ENCODE measurements at places on chromosomes 3 and 15.

DNA sequence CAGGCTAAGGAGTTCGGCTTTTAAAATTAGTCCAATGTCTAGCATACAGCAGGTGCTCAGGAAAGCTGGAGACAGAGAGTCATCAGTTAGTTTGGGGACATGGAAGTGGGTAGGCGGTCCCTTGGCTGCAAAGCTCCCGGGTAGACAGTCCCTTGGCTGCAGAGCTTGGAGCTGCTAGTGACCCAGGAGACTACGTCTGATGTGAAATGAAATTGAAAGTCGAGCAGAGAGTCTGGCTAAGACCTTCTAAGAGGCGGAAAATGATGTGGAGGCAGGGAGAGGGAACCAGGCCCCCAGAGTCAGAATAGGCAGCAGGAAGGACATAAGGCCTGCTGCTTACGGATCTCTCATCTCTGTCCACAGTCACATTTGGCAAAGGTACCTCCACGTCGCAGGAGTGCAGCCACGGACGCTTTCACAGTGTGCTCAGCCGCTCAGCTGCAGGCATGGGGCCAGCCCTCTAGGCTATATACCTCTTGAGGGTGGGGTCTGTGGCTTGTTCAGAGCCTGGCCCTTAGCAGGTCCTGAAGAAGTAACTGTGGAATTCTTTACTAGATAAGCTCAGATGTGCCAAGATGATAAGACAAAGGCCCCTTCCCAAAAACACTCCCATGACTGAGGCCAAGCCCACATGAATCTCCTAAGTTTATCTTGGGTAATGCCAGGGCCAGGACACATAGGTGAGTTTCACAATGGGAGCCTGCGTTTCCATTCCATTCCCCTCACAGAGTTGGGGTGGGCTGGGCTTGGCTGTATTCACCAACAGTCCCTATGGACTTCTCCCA, 131.7 kb downstream of the XXYLT1 start:
- DNase-seq = no peak

DNA sequence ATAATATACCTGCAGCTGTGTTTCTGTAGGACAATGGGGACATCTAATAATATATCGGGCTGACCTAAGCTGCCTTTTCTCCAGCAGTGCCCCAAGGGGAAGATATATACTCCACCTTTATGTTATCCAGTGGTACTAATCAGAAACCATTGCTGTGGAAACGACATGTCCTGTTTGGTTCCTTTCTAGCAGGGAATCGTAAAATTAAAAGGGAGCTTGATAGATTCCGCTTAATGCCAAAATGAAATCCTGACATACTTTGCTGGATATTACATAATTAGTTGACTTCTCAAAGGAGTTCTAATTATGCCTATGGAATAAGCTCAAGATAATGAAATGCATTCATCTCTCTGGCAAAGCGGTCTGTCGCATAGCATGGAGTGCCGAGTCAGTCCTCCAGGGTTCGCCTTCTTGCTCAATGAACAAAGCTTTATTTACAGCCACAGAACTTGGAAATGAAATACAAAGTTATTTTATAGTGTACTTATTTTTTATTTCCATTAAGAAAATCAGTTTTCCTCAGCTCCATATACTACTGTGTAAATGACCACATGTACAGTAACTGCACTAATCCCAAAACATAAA, 262.8 kb downstream of the LRTM1 start:
- DNase-seq = no peak

- DNase-seq = no peak
These were observed 18.7 kb upstream of the P2RY12 start for GRCh38 chr3:151403246-151403645.

DNA sequence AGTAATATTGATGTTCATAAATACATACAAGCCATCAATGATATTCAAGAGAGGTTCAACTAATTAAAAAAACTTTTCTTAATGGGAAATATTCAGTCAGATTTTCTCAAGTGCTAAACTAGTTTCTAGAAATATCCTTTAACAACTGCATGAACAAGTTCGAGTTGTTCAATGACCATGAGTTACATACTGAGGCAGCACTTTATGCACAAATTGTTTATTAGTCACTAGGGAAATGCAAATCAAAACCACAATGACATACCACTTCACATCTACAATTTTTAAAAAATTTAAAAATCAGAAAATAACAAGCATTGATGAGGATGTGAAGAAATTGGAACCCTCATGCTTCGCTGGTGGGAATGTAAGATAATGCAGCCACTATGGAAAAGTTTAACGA, 62.4 kb downstream of the RAD18 start:
- no peak for DNase-seq

GRCh38 chr3:45760878-45761711, 35.2 kb downstream of the SLC6A20 start:
- peak; percentile 34 for DNase-seq

DNA sequence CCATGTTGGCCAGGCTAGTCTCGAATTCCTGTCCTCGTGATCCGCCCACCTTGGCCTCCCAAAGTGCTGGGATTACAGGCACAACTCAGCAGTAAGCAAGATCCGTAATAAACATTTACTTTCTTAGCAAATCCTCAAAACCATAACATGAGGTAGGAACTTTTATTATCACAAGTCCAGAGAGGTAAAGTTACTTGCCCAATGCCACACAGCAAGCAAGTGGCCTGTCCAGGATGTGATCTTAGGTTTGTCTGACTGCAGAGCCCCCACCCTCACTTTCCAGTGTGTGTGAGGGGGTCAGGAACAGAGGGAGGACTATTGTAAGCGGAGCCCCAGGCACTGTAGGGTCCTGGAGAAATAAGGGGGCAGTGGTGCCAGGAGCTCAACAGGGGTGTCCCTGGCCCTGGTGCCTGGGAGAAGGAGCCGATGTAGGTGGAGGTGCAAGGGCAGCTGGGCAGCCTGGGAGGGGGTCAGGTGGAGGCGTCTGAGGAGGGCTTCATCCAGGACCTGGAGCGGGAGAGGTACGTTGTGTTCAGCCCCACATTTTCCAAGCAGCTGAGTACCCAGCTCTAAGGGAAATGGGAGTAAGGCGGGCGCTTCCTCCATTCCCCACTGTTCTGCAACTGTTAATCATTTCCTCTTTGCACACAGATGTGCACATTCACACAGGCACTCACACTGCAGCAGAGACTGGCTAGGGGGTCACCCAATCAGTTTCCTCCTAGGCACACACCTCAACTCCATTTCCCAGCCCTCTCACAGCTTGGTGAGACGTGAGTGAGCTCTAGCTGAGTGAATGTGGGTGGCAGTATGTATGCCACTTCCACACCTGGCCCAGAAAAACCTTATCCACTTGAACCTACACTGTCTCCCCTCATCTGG, 5.9 kb downstream of the RPUSD3 start:
- DNase-seq = no peak

GRCh38 chr3:53174346-53175250, 13.6 kb downstream of the PRKCD start:
- no peak for DNase-seq

- DNase-seq = no peak
These were observed 3.5 kb downstream of the GABRA5 start for GRCh38 chr15:26870346-26870745.

DNA sequence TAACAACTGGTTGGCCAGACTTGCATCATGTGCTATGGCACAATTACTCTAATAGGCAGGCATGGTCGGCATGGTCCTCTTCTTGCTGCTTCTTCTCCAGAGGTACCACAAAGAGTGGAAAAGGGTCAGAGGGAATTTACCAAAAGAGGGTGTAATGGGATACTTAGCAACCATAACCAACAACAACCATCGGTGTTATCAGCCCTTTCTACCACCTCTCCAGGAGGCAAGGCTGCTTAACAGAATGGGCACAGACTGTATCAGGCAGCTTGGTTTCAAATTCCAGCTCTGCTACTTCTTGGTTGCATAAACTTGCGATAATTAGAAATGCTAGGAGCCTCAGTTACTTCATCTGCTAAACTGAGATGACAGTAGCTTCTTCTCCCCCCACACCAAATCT, 284.6 kb upstream of the CRBN start:
- no peak for DNase-seq

DNA sequence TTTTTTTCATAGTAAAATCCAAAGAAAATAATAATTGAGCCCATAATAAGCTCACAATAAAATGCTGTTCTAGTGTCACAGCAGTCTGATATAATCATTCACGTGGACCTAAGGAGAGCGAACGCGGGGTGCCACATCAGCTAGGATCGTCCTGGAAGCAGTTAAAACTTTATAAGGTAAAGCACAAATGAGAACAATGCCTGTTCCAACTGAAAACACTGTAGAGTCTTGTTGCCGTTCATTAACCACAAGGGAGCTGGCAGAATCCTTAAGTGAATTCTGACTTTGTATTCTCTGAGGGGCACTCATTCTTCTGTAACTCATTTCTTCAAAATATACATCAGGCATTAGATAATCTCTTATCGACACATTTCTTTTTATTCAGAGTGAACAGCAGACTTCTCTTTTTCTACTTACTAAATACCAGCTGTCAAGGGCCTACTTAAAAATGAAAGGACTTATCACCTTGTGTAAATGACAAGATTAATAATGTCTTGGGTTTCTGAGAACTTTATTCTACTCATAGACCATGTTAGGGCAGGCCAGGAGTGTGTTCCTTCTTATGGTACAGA, 524.6 kb downstream of the MECOM start:
- no peak for DNase-seq

DNA sequence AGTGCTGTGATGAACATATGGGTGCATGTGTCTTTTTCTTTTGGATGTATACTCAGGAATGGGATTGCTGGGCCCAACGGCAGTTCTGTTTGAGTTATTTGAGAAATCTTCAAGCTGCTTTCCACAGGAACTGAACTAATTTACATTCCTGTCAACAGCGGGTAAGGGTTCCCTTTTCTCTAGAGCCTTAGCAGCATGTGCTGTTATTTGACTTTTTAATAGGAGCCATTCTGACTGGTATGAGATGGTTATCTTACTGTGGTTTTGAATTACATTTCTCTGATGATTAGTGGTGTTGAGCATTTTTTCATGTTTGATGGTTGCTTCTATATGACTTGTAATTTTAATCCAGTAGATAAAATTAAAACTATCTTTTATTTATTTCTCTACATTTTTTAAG, 1168.6 kb upstream of the ALCAM start:
- DNase-seq = no peak

All from activated CD4-positive, alpha-beta T cell treated with anti-CD3 and anti-CD28 coated beads, Interleukin-2, amount 50 U/mL, for 1 hour (primary cell).